ENCODE measurements at places on chromosomes 16 and 17. TPM values are rescaled to one million over a fixed set of nuclear protein-coding genes. Genes with fewer than 3 reads are reported as not detected.

The PTGES3L gene
- 2.9 TPM for total RNA-seq

The CCL17 gene
- total RNA-seq: not detected

The NPIPB13 gene
- 2.9 TPM for total RNA-seq

The FZD2 gene
- 50.3 TPM for total RNA-seq

The ERCC4 gene
- total RNA-seq: 4.7 TPM

The MT1M gene
- total RNA-seq: 5.6 TPM

The KRT20 gene
- total RNA-seq: under 0.01 TPM

The FTSJ3 gene
- total RNA-seq: 77.4 TPM

The ERI2 gene
- total RNA-seq: 8.5 TPM

The LRRC37A3 gene
- total RNA-seq: 2.9 TPM

The SLC6A2 gene
- not detected for total RNA-seq

The CHRNE gene
- 0.16 TPM for total RNA-seq

The CD300A gene
- not detected for total RNA-seq

The SERPINF2 gene
- total RNA-seq: 48.9 TPM

The TP53TG3F gene
- total RNA-seq: not detected

The HYDIN gene
- total RNA-seq: 0.33 TPM

Measured in mesangial cell (primary cell).